Activated CD8-positive, alpha-beta T cell treated with anti-CD3 and anti-CD28 coated beads, Interleukin-2, amount 10 ng/mL, durations not matched to agents 7 days and 5 days (primary cell): ENCODE measurements at places on chromosomes 3 and 15. TPM values are rescaled to one million over a fixed set of nuclear protein-coding genes. Genes with fewer than 3 reads are reported as not detected.

Gene HEXA
- total RNA-seq: 87.3 TPM

Gene NECTIN3
- total RNA-seq: 6.1 TPM

Gene HAPLN3
- total RNA-seq: 79.0 TPM

DNA sequence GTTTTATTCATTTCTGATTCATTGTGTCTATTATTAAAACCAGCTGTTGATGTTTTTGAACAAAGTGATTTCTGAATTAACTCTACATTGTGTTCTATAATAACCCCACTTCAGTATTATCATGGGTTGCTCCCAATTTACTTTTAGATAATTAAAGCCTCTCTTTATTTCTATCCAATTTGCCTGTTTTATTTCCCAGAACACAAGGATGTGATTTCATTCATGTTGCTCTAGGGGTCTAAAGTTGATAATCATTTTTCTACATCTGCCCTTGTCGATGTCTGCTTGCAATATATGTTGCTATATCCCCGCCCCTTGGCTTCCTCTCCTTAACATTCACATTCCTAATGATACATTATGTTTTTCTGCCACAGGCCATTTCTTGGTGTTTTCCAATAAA lies 747.3 kb downstream of the CADM2 start:
- H3K4me3 ChIP-seq: no peak overlapping the region
- H3K27me3 ChIP-seq: no peaks in the 10 kb centered on the region
- no peak overlapping the region for H3K27ac ChIP-seq
- DNase-seq: no peak
- H3K36me3 ChIP-seq: no peaks in the 10 kb centered on the region
- no peaks in the 10 kb centered on the region for H3K4me1 ChIP-seq

GRCh38 chr15:41879321-41879845 lies 14.5 kb downstream of the SPTBN5 start:
- H3K4me3 ChIP-seq: no peak overlapping the region
- H3K27me3 ChIP-seq: peaks cover 13% of the 10 kb centered on the region
- H3K36me3 ChIP-seq: no peaks in the 10 kb centered on the region
- DNase-seq: no peak
- peaks cover 9% of the 10 kb centered on the region for H3K4me1 ChIP-seq
- no peak overlapping the region for H3K27ac ChIP-seq

DNA sequence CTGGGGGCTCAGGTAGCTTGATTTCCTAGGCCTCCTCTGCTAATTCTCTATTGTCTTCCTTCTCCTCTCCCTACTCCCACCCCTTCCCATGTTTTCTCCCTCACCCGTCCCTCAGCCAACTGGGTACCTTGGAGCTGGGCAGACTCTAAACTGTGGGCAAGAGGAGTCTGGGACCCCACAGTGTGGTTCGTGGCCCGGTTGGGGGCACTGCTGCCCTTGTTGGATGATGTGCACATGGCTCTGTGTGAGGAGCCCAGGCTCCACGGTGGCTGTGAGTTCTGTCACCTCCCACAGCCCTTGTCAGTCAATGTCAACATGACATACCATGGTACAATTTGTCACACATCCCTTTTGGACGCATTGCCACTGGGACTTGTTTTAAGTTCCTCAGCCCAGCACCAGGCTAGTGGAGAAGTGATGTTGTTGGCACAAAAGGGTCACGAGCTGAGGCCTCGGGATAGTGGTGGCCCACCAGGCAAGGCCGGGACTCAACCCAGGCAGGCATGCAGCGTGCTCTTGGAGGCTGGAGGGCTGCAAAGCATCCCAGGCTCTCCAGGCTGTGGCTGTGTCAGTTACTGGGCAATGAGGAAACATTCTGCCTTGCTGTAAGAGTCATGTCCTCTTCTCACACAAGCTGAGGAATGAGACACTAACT lies 142.3 kb downstream of the TLE3 start:
- H3K27me3 ChIP-seq: peaks cover 22% of the 10 kb centered on the region
- no peak for DNase-seq
- peaks cover 7% of the 10 kb centered on the region for H3K4me1 ChIP-seq
- H3K36me3 ChIP-seq: no peaks in the 10 kb centered on the region
- no peak overlapping the region for H3K4me3 ChIP-seq

DNA sequence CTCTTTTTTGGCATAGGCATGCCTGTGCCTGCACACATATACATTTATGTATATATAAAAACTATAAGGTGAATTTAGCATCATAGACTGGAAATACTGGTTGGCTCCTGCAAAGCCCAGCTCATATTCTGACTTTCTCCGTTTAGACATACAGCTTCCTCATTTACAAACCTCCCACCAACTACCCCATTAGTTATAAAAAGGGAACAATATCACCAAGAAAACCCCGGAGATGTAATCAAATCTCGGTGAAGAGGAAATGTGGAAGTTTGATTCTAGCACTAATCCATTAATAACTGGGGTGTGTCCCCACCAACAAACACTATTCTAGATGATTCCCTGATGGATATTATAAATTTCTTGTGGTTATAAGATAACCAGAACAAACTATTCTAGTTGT lies 517.7 kb upstream of the TBL1XR1 start:
- H3K27me3 ChIP-seq: no peaks in the 10 kb centered on the region
- no peaks in the 10 kb centered on the region for H3K36me3 ChIP-seq
- H3K27ac ChIP-seq: no peak overlapping the region
- H3K4me3 ChIP-seq: no peak overlapping the region
- H3K4me1 ChIP-seq: no peaks in the 10 kb centered on the region

- peaks cover 14% of the 10 kb centered on the region for H3K27me3 ChIP-seq
- H3K4me1 ChIP-seq: no peaks in the 10 kb centered on the region
- no peak overlapping the region for H3K4me3 ChIP-seq
- H3K36me3 ChIP-seq: no peaks in the 10 kb centered on the region
- DNase-seq: no peak
- H3K27ac ChIP-seq: no peak overlapping the region
Measured at GRCh38 chr3:169822540-169822939, 9.8 kb upstream of the LRRC34 start.
